Activated naive CD8-positive, alpha-beta T cell treated with anti-CD3 and anti-CD28 coated beads, Interleukin-2, amount 50 U/mL, for 24 hours (primary cell): ENCODE measurements at places on chromosomes 6 and 20.

DNA sequence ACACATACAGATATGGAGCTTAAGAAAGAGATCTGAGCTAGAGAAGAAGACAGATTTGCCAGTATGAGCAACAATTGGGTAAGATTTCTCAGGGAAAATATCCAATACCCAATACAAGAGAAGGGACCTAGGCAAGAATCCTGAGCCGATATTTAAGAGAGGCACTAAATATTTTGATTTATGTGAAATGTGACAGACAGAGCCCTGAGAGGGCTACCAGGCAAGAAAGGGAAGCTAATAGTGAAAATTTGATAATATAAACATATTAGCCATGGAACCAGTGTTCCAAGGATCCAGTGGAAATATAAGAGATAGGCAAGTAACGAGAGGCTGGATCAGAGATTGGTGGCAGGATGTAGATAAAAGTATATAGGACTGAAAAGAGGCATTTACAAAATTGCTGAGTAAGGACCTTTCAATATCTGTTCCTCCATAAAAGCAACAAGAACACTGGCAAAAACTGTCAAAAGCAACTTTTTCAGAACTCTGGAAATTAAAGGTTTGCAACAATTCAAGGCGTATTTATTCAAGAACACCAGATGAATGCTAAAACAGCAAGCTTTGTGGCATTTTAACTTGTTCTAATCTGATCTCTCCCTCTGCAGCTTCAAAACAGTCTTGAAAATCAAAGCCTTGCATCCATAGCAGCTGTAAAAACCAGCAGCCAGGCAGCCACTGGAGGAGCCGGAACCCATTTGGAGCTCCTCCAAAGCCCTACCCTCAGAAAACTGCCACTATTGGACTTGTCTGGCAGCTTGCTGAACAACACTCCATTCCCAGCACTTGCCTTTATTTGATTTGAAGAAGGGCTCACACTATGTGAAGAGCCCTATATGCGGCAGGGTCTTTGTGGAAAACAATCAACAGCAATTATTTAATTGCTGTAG lies 58.8 kb downstream of the REV3L start:
- DNase-seq, result no peak

DNA sequence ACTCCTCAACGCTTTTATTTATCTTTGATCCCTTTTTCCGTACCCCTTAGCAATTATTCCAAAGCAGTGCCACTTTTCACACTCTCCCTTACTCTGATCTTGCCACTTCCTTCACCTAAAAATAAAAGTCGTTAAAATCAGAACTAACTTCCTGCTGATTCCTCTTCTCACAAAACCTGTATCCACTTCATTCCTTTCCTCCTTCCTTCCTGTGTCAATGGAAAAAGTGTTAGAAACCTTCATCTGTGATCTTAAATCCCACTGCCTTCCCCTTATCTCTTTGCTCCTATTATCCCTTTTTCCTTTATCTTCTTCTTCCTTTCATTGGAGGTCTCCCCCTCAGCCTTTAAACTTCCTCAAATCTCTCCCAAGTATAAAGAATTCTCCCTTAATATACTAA lies 49.2 kb downstream of the GOPC start:
- DNase-seq, result no peak

- no peak for DNase-seq
These were observed 483.6 kb upstream of the NOX3 start for GRCh38 chr6:155939253-155939652.

- peak; percentile 57 for DNase-seq
These were observed 13.6 kb downstream of the TRAPPC3L start for GRCh38 chr6:116531675-116532570.

DNA sequence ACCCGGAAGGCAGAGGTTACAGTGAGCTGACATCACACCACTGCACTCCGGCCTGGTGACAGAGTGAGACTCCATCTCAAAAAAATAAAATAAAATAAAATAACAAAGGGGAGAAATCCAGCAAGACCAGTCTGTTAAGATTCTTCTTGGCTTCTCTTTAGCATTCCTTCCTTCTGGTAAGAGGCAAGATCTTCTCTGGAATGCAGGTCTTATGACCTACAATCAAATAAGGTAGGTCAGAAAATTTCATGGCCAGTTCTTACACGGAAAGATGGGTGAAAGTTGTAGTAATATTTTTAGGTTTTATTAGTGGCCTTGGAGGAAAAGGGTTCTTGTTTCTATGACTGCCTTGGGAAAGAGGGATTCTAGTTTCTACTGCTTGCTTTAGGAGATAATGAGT lies 180.9 kb downstream of the FUT9 start:
- DNase-seq, result no peak

DNA sequence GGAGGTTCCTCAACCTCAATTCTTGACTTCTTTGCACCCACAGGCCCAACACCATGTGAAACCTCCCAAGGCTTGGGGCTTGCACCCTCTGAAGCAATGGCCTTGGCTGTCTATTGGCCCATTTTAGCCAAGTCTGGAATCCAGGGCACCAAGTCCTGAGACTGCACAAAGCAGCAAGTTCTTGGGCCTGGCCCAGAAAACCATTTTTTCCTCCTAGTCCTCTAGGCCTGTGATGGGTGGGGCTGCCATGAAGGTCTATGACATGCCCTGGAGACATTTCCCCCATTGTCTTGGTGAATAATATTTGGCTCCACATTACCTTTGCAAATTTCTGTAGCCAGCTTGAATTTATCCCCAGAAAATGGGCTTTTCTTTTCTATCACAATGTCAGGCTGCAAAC lies 849.6 kb upstream of the MANEA start:
- DNase-seq, result no peak

DNA sequence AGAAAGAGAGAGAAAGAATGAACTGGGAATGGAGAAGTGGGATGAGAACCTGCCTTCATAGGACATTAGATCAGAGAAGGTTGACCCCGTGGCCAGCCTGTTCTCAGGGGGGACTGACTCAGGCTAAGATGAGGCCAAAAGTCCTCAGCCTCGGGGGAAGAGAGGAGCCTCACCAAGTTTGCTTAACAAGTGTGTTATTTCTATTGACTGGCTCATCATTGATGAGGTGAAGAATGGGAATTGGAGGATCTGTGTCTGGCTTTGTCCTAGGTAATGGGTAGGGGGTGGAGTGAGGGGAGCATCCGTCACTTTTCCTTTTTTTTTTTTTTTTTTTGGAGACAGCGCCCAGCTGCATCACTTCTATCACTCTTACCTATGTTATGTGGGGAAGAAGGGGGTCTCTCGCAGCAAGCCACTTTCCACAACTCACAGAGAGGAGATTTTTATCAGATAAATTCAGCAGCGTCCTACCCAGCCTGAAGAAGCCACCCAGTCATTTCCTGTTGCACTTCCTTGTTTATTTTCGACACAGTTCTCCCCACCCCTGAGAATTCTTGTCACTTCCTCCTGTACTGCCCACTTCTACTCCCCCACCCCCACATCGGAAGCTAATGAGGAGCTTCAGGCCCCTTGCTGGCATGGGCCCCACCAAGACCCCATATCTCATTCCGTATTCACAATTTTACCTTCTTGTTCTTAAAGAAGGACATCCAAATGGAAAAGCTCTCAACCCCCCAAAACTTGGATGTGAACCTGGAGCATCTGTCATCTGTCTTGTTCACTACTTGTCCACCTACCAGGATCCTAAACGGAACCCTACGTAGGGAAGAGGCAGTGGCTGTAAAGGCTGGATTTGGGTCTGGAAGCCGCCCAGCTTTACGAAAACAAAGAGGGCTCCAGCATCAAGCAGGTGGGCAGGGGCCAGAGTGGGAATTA lies 2.8 kb upstream of the RNASET2 start:
- peak; percentile 37 for DNase-seq

DNA sequence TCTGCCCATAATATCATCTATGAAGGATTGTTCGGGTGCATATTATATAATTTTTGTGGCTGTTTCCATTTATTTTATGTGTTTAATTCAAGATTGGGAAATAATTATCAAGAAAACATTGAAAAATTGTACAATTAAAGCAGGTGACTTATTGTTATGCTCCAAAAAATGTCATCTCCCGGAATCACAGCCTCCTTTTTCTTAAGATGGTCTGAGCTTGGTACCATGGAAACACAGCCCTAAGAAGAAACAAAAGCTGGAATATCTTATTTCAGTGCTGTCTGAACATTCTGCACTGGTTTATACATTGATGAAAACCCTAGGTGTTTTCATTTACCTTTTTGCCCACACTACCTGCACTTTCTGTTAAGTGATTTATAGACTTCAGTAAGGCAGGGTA lies 367.2 kb downstream of the ARHGAP18 start:
- no peak for DNase-seq
